ENCODE measurements at places on chromosomes 6 and 20.

DNA sequence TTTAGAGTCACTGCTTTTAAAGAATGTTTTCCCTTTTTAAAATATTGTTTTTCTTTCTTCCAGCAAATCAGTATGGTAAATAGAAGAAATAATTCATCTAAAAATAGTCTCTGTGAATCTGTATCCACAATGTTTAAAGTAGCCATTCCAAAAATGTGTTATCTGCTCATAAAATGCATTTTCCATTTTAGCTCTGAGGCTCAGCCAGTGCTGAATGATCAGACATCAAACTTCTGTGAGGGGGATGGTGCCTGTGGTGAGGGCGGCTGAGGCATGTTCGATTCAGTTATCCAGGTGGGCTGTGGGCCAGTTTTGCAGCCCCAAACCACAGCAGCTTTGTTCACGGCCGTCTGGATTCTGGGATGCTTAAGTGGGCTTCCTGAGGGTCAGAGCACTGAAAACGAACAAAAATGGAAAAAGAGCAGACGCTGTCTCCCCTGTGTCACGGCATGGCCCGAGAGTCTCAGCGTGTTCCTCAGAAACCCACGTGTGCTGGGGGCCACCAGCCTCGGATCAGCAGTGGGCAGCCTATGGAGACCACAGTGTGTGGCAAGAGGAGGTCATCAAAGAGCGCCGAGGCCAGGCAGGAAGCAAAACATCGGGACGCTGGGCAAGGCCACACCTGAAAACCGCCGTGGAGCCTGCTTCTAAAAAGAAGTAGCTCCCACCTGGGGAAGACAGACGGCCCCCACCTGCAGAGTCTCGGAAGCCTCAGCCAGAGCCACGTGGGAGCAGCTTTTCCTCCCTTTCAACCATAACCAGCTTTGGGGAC lies 134.9 kb upstream of the THBS2 start:
- DNase-seq, result no peak

DNA sequence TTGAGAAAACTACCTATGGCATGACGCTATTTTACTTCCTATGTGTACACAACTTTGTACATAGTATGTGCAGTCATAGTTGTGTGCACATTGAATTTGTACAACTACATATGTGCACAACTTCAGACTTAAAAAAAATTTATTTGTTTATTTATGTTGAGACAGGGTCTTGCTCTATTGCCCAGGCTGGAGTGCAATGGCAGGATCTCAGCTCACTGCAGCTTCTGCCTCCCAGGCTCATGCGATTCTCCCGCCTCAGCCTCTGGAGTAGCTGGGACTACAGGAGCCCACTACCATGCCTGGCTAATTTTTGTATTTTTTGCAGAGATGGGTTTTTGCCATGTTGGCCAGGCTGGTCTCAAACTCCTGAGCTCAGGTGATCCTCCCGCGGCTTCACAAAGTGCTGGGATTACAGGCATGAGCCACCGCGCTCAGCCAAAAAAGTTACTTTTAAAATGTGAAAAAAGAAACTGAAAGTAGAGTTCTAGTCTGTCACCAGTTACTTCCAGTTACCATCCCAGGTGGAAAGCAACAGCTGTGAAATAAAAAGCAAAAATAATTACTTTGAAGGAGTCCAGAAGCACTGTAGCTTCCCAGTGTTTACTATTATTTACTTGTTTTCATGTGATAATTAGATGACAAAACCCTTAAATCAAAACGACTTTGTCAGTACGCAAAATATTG lies 1.7 kb upstream of the ZKSCAN8 start:
- no peak for DNase-seq

- no peak for DNase-seq
Measured at GRCh38 chr6:143734641-143735063, 56.9 kb downstream of the PHACTR2 start.

DNA sequence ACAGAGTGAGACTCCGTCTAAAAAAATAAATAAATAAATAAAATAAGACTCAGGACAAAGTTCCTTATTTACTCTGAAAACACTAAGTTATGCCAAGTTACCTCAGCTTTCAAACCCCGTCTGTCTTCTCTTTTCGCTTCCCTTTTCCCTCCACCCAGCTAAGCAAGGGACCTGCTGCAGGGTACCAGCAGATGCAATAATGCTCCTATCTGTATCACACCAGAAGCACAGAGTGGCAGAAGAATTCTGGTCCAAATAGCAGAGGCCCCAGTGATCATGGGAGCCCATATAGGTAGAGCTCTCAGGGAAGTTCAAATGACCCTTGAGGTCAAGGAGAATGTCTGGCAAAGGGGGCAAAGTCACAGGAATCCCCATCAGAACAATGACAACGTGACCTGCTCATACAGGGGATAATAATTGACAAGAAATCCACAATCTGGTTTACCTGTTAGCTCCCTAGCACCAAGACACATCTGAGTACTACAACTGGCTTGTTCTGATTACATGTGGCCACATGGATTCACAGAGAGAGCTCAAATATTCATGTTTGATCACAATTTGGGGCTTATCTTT lies 8.7 kb downstream of the GCM1 start:
- DNase-seq, result no peak

DNA sequence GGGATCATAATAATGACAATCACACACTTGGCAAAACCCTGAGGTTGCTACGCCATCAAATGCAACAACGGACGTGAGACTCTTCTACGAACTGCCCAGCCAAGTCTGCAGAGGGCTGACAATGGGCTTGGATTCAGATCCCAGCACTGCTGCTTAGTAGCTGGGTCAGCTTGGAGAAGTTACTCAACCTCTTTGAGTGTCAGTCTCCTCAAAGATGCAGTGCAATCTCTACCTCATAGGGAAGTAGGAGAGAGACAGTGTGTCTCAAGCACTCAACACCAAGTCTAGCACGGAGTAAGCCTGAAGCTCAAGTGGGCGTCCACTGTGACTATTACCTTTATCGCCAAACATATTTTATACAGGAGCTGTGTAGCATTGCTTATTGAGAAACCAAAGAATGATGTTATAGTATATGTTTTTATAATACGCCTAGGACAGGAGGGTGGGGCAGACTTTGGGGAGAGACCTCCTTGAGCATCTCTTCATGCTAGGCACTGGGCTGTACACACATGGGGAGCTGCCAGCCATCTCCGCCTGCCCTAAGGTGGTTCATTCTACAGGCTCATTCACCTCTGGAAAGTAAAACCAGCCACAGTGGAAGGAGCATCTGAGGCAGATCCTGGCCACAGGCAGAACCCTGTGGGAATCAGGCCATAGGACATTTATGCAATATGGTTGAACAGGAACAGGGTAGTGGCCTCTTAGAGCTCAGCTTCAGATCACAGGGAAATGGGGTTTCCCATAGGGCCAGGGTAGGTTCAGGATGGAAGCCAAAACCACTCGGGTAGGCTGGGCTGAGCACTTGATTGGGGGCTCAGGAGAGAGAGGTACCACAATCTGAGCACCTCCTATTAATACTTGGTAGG lies 160.2 kb downstream of the MRPL14 start:
- DNase-seq, result no peak

DNA sequence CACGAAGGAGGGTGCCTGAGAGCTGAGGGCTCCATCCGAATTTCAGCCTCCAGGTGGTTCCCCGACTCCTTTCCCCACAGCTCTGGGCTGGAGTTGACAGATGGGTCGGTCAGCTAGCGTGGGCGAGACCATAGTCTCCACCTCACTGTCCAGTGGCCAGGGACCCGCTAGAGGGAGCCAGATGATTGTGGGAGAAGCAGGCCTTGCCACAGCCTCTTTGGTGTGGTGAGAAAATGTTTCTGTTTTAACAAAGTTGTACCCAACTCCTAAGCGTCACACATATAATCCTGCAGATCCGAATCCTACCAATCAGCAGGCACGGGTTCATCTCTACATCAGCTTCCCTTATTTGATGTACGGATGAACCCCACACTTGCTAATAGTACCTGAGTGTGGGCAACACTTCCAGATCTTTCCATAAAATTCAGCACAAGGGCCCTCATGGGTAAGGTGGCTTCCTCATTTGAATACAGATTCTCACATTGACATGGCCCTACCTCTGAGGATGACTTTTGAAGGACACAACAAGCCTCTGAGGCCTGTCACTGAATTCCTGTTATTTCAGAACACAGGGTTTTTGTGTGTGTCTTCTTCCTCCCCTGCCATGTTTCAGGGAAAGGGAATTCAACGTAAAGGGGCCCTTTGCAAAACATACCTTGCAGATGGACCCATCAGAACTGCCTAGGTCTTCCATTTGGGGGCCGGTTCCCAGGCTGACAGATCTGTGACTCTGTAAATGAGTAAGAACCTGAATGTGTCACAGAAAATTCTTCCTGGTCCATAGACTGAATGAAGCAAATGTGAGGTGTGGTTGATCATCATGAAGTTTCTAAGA lies 103.2 kb upstream of the DUSP22 start:
- no peak for DNase-seq

DNA sequence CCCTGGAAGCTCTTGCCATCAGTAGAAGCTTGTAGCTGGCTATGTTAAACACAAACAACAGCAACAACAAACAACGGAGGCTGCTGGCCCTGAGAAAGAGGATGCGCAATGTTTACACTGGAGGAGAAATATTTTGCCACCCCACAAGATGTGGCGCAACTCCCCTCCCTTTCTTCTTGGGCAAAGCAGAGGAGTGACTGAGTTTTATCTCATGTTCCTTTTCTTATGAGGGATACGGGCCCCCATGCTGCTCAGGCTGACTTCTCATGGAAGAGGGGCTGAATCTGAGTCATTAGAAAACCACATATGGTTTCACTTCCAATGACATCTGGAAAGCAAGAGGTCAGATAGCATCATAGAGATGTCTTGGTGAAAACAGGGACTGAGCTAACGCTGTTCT lies 75.9 kb upstream of the HDDC2 start:
- DNase-seq, result no peak

DNA sequence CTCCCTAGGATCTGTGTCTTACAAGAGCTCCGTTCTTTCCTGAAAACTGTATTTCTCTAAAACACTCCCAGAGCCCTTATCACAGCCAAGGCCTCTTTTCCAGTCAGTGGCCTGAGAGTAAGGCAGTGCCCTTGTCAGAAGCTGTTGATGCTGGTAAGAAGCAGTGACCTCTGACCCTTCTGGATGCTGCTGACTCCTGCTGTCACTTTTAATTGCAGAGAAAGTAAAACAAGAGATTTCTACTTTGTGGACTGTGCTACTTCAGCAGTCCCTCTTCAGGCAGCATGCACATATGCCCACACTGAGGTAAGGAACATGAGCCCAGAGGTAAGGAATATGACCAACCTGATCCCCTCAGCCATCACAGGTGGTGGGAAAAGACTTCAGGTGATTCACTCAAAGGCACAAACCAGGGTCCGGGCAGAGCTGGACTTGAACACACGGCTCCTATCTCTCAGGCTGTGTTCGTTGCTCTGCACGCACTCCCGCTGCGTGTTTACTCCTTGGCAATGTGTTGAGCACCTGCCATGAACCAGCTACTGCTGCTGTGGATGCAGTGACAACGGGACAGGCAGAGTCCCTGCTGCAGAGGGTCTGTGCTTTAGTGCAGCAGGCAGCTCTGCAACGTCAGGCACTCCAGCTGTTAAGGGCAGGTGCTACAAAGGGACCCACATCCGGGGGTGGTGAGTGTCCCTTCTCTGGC lies 201.9 kb upstream of the CST7 start:
- no peak for DNase-seq

GRCh38 chr6:43949551-43949991 lies 177.7 kb downstream of the MRPL14 start:
- no peak for DNase-seq

DNA sequence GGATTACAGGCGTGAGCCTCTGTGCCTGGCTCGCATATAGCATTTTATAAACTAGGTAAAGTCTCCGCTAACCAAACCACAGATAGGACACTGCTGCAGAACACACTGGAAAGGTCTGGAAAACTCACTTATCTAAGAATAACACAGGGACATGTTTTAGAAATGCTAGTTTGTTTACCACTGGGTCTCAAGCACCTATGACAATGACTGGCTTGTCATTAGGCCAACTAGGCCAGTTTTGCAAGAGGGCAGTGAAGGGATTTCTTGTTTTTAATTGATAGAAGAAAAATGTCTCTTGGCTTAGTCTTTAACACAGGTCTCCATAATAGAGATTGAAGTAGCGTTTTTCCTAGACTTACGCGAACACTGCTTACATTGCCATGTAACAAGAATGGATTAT lies 201.4 kb downstream of the TMEM242 start:
- no peak for DNase-seq

GRCh38 chr6:89310929-89311328 lies 4.2 kb downstream of the GABRR2 start:
- DNase-seq, result no peak

GRCh38 chr20:16712511-16712947 lies 17.3 kb upstream of the SNRPB2 start:
- DNase-seq, result no peak

GRCh38 chr6:6811128-6812009 lies 222.8 kb downstream of the LY86 start:
- no peak for DNase-seq

- no peak for DNase-seq
Measured at GRCh38 chr6:146515212-146515611, 28.4 kb upstream of the RAB32 start.

- no peak for DNase-seq
Measured at GRCh38 chr20:13213335-13213734, 7.7 kb upstream of the ISM1 start.

GRCh38 chr6:170076466-170077165 lies 214.3 kb downstream of the DLL1 start:
- no peak for DNase-seq

DNA sequence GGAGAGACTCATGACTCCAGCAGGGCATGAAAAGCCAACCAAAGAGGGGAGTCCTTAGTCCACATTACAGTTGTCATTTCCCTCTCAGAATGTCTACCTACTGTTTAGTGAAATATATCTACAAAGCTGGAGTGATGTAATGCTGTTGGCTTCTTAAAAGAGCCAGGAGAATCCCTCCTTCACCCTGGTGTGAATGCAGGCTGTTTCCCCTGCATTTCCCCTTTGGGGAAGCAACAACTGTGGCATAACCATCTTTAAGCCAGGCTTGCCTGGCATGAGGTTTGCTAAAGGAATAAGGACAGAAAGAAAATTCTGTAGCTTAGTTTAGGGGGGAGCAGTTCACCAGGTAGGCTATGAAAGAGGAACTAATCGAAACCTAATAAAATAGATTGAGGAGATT lies 129.5 kb downstream of the CRYBG1 start:
- no peak for DNase-seq

DNA sequence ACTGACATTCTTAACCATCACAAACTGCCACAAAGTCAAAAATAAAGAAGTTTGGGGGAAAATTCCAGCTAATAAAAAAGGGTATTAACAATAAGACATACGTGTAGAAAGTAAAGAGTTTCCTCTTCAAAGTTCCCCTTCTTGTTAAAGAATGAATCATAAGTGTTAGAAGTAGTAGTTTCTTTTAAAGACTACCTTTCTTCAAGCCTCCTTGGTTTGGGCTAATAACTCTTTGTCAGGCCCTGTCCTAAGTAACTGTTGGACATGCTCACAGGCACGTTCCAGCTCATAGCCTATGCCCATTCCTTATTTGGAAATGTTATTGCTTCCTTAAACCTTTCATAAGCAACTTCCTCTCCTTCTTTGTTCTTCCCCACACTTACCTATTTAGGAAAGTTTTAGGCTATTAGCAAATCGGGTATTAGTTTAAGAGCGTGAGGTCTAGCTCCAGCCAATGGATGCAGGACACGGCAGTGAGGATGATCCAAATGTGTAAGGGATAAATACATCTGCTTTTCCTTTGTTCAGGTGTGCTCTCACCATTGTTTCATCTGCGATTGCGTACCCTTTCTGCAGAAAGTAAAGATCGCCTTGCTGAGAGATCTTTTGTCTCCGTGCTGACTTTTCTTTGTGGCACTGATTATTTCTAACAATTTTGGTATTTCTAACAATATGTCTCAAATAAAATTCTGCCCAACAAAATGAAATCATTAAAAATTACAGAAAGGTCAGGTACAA lies 64.9 kb downstream of the CHD6 start:
- no peak for DNase-seq

- DNase-seq, result no peak
Measured at GRCh38 chr20:49233226-49233625, 14.0 kb downstream of the DDX27 start.
